Pancreas (tissue), 10 donors: ENCODE measurements at places on chromosomes 12 and 14. TPM values are rescaled to one million over a fixed set of nuclear protein-coding genes. Genes with fewer than 3 reads are reported as not detected.

DNA sequence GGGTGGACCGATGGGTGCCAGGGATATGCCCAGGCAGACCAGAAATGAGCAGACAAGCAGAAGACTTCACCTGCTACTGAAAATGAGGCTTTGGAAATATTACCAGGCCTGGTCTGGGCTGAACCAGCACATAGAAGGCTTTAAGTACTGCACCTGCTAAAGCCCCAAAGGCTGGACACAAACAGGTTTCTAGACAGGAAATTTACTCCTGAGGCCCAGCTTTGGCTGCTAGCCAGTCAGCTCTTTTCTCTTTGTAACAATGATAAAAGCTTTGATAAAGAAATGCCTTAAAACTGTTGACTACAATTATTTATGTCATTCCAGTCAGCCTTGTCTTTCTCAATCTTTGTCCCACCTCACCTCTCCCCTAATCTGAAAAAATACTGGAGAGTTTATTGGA lies 228.9 kb upstream of the EGLN3 start:
- DNase-seq = no peak
- H3K36me3 ChIP-seq = no peaks in the 10 kb centered on the region
- H3K27ac ChIP-seq = no peak overlapping the region
- H3K4me3 ChIP-seq = no peak overlapping the region
- no peaks in the 10 kb centered on the region for H3K27me3 ChIP-seq

DNA sequence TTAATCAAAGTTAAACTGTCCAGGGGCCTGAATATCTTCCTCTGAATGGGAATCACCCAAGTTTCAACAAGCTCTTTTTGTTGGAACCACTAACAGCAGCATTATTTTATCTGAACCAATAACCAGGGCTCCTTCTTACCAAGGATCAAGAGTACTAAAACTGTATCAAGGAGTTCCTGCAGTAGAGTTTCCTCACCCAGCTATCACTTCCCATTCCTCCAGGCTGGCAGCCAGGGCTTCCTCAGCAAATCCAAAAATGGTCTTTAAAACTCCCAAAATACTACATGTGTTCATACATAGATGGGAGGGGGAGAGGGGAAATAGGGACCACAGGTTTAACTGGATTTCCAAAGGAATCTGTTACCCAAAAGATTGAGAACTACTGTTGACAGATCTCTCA lies 10.5 kb downstream of the FMNL3 start:
- H3K4me1 ChIP-seq = no peaks in the 10 kb centered on the region
- H3K27ac ChIP-seq = no peak overlapping the region
- DNase-seq = no peak
- H3K36me3 ChIP-seq = no peaks in the 10 kb centered on the region
- H3K27me3 ChIP-seq = no peaks in the 10 kb centered on the region
- no peak overlapping the region for H3K4me3 ChIP-seq

- no peak overlapping the region for H3K27ac ChIP-seq
- H3K4me1 ChIP-seq = no peaks in the 10 kb centered on the region
- no peaks in the 10 kb centered on the region for H3K27me3 ChIP-seq
Measured at GRCh38 chr14:100778526-100778882, 47.4 kb upstream of the MEG3 start.

- H3K27ac ChIP-seq = no peak overlapping the region
- no peak overlapping the region for H3K4me3 ChIP-seq
- no peaks in the 10 kb centered on the region for H3K4me1 ChIP-seq
- no peaks in the 10 kb centered on the region for H3K27me3 ChIP-seq
Measured at GRCh38 chr14:25431211-25432076, 381.5 kb upstream of the STXBP6 start.

DNA sequence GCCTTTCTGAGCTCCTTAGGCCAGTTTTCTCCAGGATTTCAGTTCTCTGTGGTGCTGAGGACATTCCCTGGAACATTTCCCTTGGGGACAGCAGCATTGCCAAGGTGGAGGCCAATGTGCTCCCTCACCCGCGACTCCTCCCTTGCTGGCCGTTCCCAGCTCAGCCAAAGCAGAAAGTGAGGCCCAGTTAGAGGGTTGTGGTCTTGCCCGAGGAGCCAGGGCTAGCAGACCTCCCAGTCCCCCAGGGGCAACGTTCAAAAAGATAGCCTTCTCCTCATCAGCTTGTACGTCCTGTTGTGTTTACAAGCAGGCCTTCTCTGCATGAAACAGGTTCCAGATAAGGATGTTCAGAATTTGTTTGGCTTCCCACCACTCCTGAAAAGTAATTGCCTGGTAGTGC lies 78.4 kb downstream of the SSPN start:
- no peak for DNase-seq
- no peak overlapping the region for H3K4me3 ChIP-seq
- peaks cover 8% of the 10 kb centered on the region for H3K4me1 ChIP-seq
- peak overlapping the region; percentile 85 for H3K27ac ChIP-seq

DNA sequence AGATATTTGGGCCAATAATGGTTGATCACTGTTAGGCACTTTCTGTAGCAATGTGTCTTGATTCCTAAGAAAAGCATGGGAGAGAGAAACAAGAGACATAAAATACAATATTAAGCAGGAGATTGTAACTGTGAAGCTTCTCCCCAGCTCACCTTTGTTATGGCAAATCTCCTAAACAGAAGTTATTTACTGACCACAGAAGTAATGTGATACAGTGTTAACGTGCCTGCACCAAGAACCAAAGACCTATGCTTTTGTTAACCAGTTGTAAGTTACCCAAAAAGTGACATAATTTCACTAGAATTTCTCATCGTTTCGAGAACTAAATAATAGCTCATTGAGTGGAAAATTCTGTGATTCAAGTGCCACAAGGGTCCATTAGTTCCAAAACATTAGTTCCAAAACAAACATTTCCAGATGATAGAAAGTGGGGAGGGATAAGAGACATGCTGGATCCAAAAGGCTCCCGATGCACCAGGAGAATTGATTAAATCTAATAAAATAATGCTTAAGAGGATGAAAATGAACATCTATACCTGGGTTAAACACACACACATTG lies 14.3 kb downstream of the RERG start:
- no peaks in the 10 kb centered on the region for H3K4me1 ChIP-seq
- DNase-seq = no peak
- no peaks in the 10 kb centered on the region for H3K27me3 ChIP-seq
- H3K27ac ChIP-seq = no peak overlapping the region

GRCh38 chr12:96247563-96247962 lies 53.4 kb downstream of the ELK3 start:
- H3K4me3 ChIP-seq = no peak overlapping the region
- DNase-seq = no peak
- no peaks in the 10 kb centered on the region for H3K4me1 ChIP-seq
- no peak overlapping the region for H3K27ac ChIP-seq
- no peaks in the 10 kb centered on the region for H3K36me3 ChIP-seq
- H3K27me3 ChIP-seq = no peaks in the 10 kb centered on the region

GRCh38 chr14:95833429-95833828 lies 43.2 kb upstream of the TUNAR start:
- H3K36me3 ChIP-seq = no peaks in the 10 kb centered on the region
- no peak for DNase-seq
- no peaks in the 10 kb centered on the region for H3K27me3 ChIP-seq
- H3K4me1 ChIP-seq = no peaks in the 10 kb centered on the region
- no peak overlapping the region for H3K27ac ChIP-seq

GRCh38 chr12:113473400-113473799 lies 1.7 kb upstream of the LHX5 start:
- H3K36me3 ChIP-seq = no peaks in the 10 kb centered on the region
- H3K4me1 ChIP-seq = no peaks in the 10 kb centered on the region
- no peak overlapping the region for H3K27ac ChIP-seq
- no peak for DNase-seq

DNA sequence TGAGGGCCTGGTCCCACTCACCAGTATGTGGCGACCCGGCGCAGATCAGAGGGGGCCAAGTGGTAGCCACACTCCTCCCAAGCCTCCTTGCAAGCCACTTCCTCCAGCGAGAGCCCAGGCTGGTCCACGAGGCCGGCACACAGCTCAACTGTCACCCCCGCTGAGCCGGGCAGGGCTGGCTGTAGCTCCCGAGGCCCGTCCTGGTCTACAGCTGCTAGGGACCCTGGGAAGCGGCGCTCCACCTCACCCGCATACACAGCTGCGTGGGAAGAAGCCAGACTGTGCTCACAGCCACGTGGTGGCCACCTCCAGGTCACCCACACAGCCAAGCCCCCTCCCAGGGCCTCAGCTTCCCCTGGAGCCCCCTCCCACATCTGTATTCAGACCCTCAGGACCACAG lies 4.6 kb downstream of the NUDT14 start:
- H3K27ac ChIP-seq = peak overlapping the region; percentile 68
- H3K4me1 ChIP-seq = peaks cover 19% of the 10 kb centered on the region
- H3K36me3 ChIP-seq = no peaks in the 10 kb centered on the region

GRCh38 chr12:110858848-110859247 lies 12.1 kb downstream of the CCDC63 start:
- H3K4me3 ChIP-seq = no peak overlapping the region
- DNase-seq = no peak
- no peaks in the 10 kb centered on the region for H3K4me1 ChIP-seq
- no peaks in the 10 kb centered on the region for H3K27me3 ChIP-seq

GRCh38 chr12:104656921-104657320 lies 200.2 kb downstream of the CHST11 start:
- no peaks in the 10 kb centered on the region for H3K4me1 ChIP-seq
- no peaks in the 10 kb centered on the region for H3K36me3 ChIP-seq
- no peak overlapping the region for H3K27ac ChIP-seq
- DNase-seq = no peak
- H3K27me3 ChIP-seq = no peaks in the 10 kb centered on the region

GRCh38 chr14:65101631-65102440 lies 481 bp downstream of the MAX start:
- peak overlapping the region; percentile 44 for H3K27ac ChIP-seq
- no peaks in the 10 kb centered on the region for H3K27me3 ChIP-seq
- H3K36me3 ChIP-seq = no peaks in the 10 kb centered on the region
- peaks cover 28% of the 10 kb centered on the region for H3K4me1 ChIP-seq
- peak overlapping the region; percentile 58 for H3K4me3 ChIP-seq

DNA sequence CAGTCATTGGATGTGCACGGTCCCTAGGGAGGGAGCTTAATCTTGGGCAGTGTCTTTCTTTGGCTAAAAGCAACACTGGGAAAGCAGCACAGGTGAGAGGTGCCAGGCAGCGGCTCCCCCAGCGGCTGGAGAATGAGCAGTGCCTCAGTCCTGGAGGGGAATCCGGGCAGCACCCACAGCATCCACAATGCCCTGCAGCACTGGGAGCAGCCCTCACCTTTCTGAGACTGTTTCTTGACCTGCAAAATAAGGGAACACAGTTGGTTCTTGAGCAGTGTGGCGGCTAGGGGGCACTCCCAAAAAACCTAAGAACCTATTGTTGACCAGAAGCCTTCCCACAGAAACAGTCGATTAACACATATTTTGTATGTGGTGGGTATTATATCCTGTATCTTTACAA lies 75.8 kb downstream of the SINHCAF start:
- H3K4me3 ChIP-seq = no peak overlapping the region
- no peak overlapping the region for H3K27ac ChIP-seq
- no peaks in the 10 kb centered on the region for H3K36me3 ChIP-seq
- DNase-seq = no peak
- no peaks in the 10 kb centered on the region for H3K4me1 ChIP-seq
- H3K27me3 ChIP-seq = no peaks in the 10 kb centered on the region

GRCh38 chr14:53054457-53054856 lies 98.7 kb downstream of the DDHD1 start:
- no peaks in the 10 kb centered on the region for H3K27me3 ChIP-seq
- no peak overlapping the region for H3K4me3 ChIP-seq
- DNase-seq = no peak

GRCh38 chr12:45244561-45245343 lies 28.9 kb downstream of the ANO6 start:
- no peaks in the 10 kb centered on the region for H3K36me3 ChIP-seq
- H3K4me3 ChIP-seq = no peak overlapping the region
- no peaks in the 10 kb centered on the region for H3K27me3 ChIP-seq
- H3K27ac ChIP-seq = no peak overlapping the region
- peaks cover 4% of the 10 kb centered on the region for H3K4me1 ChIP-seq

- H3K36me3 ChIP-seq = no peaks in the 10 kb centered on the region
- H3K4me3 ChIP-seq = no peak overlapping the region
- H3K27me3 ChIP-seq = no peaks in the 10 kb centered on the region
- no peak for DNase-seq
- peaks cover 8% of the 10 kb centered on the region for H3K4me1 ChIP-seq
- H3K27ac ChIP-seq = no peak overlapping the region
Measured at GRCh38 chr14:90624732-90625400, 191.4 kb downstream of the TTC7B start.

Gene OTX2
- not detected for total RNA-seq

Gene RFX4
- 0.24 TPM for total RNA-seq

Gene KRT2
- total RNA-seq = not detected

Gene HOXC11
- not detected for total RNA-seq

Gene KRT74
- total RNA-seq = not detected

Gene B3GNT4
- 0.28 TPM for total RNA-seq

Gene MYBPC1
- 13.6 TPM for total RNA-seq

Gene SSTR1
- 2.7 TPM for total RNA-seq

Gene SYNE3
- 2.4 TPM for total RNA-seq

Gene KCNC2
- total RNA-seq = not detected

Gene NTF3
- not detected for total RNA-seq

Gene ACVRL1
- total RNA-seq = 16.5 TPM
